Peyer's patch (tissue), 4 donors: ENCODE measurements at places on chromosomes 16 and 17. TPM values are rescaled to one million over a fixed set of nuclear protein-coding genes. Genes with fewer than 3 reads are reported as not detected.

GRCh38 chr16:35011-35677, 18.3 kb downstream of the POLR3K start:
- DNase-seq: peak; percentile 63

DNA sequence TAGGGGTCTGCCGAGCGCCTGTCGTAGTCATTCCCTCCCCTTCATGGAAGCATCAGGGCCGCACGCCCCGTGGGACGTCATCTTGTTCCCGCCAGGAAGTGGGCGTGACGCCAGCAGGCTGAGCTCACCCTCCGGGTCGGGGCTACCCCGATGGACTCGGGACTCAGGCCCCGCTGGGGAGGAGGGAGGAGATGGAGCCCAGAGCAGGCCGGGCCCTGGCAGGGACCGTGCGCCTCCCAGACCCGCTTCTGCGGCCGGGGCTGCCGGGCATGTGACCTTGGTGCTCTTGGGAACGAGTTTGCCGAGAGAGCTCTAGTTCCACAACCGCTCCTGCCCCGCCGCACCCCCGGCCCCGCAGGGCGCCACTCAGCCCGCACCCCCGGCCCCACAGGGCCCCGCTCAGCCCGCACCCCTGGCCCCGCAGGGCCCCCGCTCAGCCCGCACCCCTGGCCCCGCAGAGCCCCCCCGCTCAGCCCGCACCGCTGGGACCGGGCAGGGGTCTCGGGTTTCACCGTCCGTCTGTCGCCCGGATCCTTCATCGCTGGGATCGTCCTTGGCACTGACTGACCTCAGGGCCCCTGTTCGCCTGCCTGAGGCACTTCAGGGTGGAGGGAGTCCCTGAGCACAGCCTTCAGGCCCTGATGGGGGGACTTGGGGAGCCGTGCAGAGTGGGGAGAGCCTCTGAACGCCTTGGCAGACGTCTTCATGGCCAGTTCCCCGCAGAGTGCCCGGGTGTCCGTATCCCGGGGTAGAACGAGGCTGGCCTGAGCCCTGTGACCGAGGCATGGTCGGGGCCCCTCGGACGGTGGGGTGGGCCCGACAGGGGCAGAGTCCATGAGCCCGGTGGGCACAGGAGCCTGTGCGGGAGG, 5.8 kb downstream of the CACNA1H start:
- DNase-seq: no peak

DNA sequence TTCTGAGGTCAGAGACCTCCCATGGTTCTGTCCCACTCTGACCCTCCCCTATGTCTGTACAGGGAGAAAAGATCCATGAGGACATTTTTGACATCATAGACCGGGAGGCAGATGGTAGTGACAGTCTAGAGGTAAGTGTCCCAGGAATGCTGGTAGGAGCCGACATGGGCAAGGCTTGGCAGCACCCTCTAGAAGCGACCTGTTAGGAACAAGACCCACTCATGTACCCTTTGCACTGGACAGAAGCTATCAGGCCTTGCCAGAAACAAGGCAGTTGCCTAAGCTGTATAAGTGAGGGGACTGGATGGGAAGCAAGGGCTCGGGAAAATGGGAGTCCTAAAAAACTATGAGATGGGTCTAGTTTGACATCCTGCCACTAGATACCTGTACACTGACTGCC, 2.5 kb downstream of the TUBG1 start:
- DNase-seq: no peak

DNA sequence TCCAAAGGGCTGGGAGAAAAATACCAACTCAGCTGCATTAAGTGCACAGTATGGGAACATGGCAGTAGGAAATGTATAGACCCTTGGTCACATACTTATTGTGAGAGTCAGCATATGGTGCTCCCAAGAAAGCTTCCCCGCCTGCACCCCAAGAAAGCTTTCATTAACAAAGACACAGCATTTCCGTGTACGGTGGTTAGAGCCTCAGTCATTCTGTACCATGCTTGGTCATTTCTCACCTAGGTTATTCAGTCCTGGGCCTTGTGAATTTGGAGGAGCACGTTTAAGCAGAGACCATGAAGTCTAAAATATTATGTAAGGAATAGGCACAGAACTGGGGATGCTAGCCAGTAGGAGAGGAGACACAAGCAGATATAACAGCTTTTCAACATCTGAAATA, 56.1 kb downstream of the ESRP2 start:
- DNase-seq: no peak

- no peak for DNase-seq
Observed at GRCh38 chr16:19108409-19109287, 5.1 kb upstream of the ITPRIPL2 start.

ALOX15B gene
- total RNA-seq: 1.7 TPM

SLC16A5 gene
- 114 TPM for total RNA-seq
